Erythroblast (primary cell): ENCODE measurements at places on chromosomes 1 and 21.

GRCh38 chr1:24745711-24746413 lies 615 bp downstream of the CLIC4 start:
- DNase-seq = no peak

DNA sequence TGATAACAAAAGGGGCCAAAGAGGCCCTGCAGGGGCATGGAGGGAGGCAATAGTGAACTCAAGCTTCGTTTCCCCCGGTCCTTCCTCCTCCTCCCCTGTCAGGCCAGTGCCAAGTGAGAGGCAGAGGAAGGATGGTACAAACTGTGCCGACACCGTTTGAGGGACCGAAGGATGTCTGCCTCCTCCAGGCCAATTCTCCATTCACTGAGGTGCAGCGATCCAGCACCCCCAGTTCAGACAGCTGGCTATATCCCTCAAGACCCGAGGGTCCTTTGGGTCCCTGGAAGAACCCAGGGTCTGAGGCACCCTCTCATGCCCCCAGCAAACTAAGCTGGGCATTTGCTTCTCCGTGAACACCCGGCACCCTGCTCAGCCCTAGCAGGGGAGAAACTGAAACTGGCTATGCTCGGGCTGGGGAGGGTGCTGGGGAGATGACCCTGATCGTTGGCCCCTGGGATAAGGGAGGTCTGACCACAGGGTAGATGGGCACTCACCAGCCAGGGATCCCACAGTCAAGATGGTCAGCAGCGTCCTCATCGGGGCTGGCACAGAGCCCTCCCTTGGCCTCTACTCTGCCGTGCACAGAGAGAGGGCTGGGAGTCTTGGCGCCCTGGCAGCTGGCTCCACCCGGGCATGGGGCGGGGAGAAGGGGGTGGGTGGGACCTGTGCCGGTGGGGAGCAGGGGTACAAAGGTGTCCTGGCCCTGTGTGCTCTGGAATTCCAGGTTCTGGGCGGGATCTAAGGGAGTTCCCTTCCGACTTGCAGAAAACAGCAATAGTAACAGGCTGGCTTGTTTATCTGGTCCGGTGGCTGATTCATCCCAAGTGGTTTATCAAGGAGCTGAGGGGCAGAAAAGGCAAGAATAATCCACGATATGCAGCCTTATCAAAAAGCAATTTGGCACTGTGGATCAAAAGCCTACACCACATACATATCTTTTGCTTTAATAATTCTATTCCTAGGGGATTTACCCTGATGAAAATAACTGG lies at the start of gene IL22RA1:
TSS of gene IL22RA1 (minus strand) at position 595 of the 989 bp plus-strand sequence. CDS start at position 537, 58 bp downstream.
- DNase-seq = no peak

GRCh38 chr1:178575611-178576361 lies 62.9 kb downstream of the TEX35 start:
- DNase-seq = no peak

- DNase-seq = no peak
Measured at GRCh38 chr1:202976633-202977032, 9.6 kb upstream of the CYB5R1 start.

- no peak for DNase-seq
Measured at GRCh38 chr21:28298251-28298672, 694.4 kb downstream of the LTN1 start.

DNA sequence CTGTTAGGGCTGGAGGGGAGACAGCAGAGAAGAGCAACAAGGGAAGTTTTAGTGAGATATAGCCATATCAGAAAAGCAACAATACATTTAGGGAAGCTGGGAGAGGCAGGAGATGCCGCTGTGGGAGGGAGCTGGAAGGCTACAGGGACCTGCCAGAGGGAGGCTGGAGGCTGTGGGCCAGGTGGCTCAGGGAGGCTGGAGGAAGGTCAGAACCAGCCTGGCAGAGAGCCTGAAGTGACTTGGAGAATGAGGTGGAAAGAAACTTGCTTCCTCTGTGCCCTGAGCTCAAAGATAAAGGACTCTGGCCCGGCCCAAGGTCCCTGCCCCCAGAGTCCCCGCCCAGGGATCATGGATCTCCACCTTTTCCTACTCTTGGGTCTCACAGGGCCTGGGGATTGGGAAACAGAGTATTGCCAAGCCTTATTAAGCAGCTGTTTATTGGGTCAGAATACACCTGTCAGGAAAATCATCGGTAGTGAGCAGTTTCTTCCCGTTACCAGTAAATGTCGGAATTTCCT lies 85.9 kb downstream of the KIF26B start:
- DNase-seq = no peak

- DNase-seq = peak; percentile 69
Measured at GRCh38 chr1:27332536-27333281, 9.1 kb upstream of the SYTL1 start.

- no peak for DNase-seq
Measured at GRCh38 chr1:183881387-183882131, 76.6 kb downstream of the RGL1 start.

- DNase-seq = no peak
Measured at GRCh38 chr1:89739013-89739843, 81.6 kb upstream of the LRRC8D start.

GRCh38 chr1:20574686-20575540 lies 14.0 kb upstream of the CDA start:
- peak; percentile 84 for DNase-seq

DNA sequence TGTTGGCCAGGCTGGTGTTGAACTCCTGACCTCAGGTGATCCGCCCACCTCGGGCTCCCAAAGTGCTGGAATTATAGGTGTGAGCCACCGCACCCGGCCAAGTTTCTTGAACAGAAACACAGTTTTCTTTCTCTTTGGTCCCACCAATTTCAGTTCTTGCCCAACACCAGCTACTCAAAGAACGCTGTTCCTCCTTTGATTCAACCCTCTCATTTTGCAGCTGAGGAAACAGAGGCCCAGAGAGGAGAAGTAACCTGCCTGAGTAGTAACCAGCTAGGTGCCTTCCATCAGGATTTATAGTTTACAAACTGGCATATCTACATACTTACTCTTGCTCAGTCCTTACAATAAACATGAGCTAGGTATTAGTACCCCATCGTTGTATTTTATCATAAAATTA lies 119.9 kb downstream of the SYF2 start:
- no peak for DNase-seq

GRCh38 chr21:46115441-46116188 lies 17.7 kb downstream of the COL6A2 start:
- no peak for DNase-seq

DNA sequence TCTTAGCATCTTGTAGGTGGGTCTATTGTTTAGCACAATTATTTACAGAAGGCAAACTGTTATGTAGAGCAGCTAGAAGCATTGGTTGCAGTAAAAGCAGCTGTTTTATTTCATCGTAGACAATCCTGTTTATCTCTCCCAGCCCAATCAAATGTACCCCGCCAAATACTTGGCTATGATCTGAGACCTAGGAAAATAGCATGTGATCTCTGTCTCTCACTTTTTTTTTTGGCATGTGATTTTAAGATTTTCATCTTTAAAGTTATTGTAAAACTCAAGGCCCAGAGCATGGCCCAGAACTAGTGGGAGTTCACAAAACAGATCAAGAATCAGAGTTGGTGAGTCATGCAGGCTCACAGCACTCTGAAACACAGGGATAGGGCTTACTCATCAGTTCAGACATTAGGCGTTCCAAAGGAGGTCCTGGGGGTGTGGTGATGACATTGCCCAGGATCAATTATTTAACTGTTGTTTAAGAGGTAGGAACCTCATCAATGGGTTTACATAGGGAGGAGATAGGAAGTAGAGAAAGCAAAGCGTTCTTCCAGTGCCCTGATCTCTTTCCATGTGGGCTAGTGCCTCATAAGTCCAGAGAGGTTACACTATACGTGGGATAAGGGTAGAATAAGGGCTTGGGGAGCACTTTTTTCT lies 40.2 kb downstream of the TBX19 start:
- DNase-seq = no peak
